Activated CD4-positive, alpha-beta memory T cell treated with anti-CD3 and anti-CD28 coated beads, Interleukin-2, amount 10 ng/mL, durations not matched to agents 7 days and 5 days (primary cell): ENCODE measurements at places on chromosomes 2 and 18. TPM values are rescaled to one million over a fixed set of nuclear protein-coding genes. Genes with fewer than 3 reads are reported as not detected.

- no peaks in the 10 kb centered on the region for H3K36me3 ChIP-seq
- H3K27ac ChIP-seq: no peak overlapping the region
- H3K4me3 ChIP-seq: no peak overlapping the region
- peaks cover 20% of the 10 kb centered on the region for H3K27me3 ChIP-seq
Measured at GRCh38 chr2:136468799-136469369, 296.5 kb upstream of the THSD7B start.

DNA sequence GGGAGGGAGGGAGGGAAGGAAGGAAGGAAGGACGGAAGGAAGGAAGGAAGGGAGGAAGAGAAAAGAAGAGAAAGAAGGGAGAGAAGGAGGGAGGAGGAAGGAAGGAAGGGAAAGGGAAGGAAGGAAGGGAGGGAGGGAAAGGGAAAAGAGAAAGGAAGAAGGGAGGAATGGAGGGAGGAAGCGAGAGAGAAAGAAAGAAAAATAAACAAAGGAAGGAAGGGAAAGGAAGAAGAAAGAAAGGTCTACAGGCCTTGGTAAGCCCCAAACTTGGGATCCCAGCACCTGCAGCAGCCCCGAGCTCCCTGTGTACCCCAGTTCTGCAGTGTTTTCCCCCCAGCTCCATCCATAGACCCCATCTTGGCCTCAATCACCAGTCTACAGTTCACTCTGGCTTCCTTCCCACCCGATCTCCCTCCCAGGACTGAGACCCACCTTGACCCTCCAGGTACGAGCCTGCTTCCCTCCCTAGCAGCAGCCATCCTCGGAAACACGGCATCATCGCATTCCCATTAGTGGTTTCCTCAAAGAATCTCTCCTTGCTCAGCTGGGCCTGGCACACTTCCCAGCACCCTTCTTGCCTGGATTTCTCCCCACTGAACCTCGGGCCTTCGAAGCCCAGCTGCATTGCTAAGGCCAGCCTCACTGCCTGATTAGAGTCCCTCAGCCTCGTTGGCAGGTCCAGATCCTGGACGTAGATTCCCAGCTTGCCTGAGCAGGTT is 46.1 kb upstream of the SH3BP4 start:
- DNase-seq: no peak
- H3K27me3 ChIP-seq: peaks cover 1% of the 10 kb centered on the region
- H3K4me1 ChIP-seq: no peaks in the 10 kb centered on the region
- H3K36me3 ChIP-seq: no peaks in the 10 kb centered on the region
- H3K4me3 ChIP-seq: no peak overlapping the region
- no peak overlapping the region for H3K27ac ChIP-seq

GRCh38 chr2:143162997-143163396 is 33.8 kb downstream of the ARHGAP15 start:
- no peaks in the 10 kb centered on the region for H3K27me3 ChIP-seq
- H3K27ac ChIP-seq: no peak overlapping the region

The DNAJC5G gene
- not detected for total RNA-seq
